ENCODE measurements at places on chromosomes 4 and X.

GRCh38 chrX:148632444-148632843, 132.0 kb downstream of the AFF2 start:
- DNase-seq: no peak

- no peak for DNase-seq
Observed at GRCh38 chrX:45077748-45078424, 122.8 kb downstream of the DIPK2B start.

DNA sequence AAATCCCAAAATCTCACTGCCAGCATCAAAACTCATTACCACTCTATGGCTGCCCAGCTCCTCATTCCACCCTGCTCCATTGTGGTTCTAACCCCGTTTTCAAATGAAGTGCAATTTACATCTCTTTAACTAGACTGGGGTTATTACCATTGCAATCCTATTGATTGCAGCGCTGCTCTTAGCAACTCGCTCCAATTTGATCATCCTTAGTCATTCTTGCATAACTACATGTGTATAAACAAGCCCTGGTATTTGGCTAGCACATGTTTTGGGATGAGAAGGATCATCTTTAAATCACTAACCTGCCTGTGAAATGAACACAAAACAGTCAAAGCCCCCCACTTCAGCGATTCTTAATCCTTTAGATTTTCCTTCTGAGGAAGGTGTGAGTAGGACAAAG, 340.1 kb upstream of the PPARGC1A start:
- no peak for DNase-seq

- DNase-seq: no peak
Observed at GRCh38 chrX:148661035-148661434, 160.6 kb downstream of the AFF2 start.

- DNase-seq: no peak
Observed at GRCh38 chr4:38099020-38099600, 138.9 kb downstream of the PTTG2 start.

DNA sequence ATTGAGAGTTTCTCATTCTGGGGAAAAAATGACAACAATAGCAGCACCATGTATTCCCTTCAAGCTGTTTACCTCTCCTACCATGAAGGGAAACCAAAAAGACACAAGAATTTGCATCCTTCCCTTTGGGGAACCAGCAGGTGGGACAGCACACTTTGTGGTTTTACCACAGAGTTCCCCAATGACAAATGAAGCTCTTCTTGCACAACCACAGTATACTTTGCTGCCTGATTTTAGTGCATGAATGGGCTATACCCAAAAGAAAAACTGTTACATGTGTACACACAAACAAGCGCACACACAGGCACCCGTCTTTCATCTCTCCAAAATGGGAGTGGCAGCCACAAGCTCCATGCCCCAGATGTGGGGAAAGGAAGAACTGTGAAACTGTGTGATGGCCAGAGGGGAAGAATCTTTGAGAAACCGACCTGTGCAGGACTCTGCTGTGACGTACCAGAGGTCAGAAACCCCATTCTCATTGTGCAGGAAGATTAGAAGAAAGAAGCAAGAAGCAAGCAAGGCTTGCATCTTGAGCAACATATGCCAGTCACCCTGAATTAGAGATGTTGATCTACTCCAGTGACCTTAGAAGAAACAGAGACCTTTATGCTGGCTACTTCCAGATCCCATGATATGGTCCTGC, 2.7 kb upstream of the MAML3 start:
- no peak for DNase-seq

DNA sequence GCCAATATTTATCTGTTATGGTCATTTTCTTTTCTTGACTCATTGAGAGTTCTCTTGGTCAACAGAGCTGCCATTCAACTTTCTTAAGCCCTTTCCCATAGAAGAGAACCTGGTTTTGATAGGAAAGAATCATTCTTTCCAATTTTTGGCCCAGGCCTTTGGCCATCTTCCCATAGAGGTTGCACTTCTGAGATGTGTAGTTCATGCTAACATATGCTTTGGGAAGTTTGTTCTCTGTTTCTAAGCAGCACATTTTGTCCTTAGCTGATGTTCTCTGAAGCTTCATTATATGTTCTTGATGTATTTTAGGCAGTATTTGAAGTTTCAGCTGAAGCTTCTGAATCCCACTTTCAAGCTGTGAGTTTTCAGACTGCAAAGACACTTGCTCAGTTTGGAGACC, 161.1 kb downstream of the VEGFC start:
- DNase-seq: no peak

- DNase-seq: no peak
Observed at GRCh38 chrX:9642270-9642995, 123.2 kb downstream of the GPR143 start.

GRCh38 chr4:127165971-127166370, 466.8 kb upstream of the INTU start:
- no peak for DNase-seq

- DNase-seq: no peak
Observed at GRCh38 chr4:60019180-60019579, 1180.9 kb upstream of the ADGRL3 start.

GRCh38 chr4:104025251-104025650, 305.5 kb upstream of the TACR3 start:
- DNase-seq: no peak

DNA sequence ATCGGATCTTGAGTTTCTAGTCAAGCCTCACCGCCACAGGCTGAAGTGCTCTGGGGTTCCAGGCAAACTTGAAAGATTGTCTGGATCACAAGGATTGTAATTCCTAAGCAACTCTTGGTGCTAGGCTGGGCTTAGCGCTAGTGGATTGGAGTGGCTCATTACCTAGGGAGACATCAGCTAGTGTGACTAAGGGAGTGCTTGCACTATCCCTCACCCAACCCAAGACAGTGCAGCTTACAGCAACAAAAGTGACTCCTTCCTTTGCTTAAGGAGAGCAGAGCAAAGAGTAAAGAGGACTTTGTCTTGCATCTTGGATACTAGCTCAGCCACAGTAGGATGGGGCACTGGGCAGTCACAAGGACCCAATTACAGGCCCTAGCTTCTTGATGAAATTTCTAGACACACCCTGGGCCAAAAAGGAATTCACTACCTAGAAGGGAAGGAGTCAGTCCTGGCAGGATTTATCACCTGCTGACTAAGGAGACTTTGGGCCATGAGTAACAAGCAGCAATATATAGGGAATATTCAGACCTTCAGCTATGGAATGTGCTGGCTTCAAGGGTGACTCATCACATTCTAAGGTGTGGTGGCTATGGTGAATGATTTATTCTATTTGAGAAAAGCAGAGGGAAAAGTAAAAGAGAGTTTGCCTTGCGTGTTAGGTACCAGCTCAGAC, 1212.4 kb downstream of the PCDH18 start:
- DNase-seq: no peak

GRCh38 chrX:43741843-43742573, 85.9 kb downstream of the MAOA start:
- DNase-seq: no peak

GRCh38 chr4:181998398-181999295, 244.6 kb upstream of the TENM3 start:
- DNase-seq: no peak

- DNase-seq: no peak
Observed at GRCh38 chrX:75158054-75158453, 2.0 kb upstream of the ABCB7 start.

GRCh38 chrX:103913356-103914020, 48.9 kb upstream of the TMSB15B start:
- DNase-seq: peak; percentile 56

DNA sequence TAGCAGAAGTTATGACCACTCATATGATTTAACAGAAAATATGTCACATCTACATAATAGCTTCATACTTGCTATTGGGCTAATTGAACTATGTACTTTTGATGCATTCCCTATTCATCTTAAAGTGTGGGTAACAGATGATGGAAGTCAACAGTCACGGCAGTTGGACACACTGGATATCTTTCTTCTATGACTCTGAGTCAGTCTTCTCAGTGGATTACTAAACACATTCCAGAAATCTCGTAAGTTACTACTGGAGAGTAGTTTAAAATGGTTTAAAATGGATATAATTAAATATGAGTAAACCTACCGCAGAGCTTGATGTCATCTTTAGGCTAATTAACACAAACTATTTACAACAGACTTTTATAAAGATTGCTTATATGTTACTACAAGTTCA, 30.1 kb upstream of the CFAP299 start:
- no peak for DNase-seq

DNA sequence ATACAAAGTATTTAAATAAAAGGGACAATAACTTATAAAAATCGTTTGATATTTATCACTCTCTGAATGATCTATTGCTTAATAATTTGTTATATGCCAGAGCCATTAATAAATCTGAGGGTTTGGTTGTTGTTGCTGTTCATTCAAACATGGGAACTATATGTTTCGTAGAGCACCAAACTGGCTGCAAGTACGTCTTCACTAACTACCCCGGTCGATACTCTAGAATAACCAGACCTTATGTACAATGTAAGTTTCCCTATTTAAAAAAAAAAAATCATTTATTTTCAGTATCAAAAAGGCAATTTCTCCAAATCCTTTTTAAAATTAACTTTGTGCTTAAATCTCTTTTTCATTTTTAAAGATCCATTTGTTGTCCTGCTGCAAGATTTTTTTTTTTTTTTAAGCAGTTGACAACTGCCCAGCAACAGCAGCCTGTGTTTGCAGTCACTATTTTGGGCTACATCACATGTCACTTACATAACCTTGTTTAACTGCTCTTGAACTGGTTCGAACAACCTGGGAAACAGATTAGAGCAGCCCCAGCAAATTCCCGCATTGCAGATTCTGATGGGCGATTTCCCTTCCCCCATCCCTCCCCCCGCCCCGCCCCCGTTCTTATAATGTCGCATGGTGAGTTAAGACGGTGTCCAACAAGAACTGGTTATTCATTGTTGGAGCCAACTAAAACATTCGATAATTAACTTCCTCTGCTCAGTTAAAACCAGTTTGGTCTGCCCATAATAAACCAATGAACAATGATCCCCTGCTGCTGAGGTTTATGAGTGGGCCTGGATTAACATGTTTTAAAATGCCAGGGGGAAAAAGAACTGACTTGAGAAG, 238.9 kb downstream of the NR3C2 start:
- peak; percentile 30 for DNase-seq

- DNase-seq: no peak
Observed at GRCh38 chrX:15522464-15522863, 21.9 kb downstream of the BMX start.

GRCh38 chr4:88893961-88894360, 163.0 kb downstream of the FAM13A start:
- DNase-seq: no peak

DNA sequence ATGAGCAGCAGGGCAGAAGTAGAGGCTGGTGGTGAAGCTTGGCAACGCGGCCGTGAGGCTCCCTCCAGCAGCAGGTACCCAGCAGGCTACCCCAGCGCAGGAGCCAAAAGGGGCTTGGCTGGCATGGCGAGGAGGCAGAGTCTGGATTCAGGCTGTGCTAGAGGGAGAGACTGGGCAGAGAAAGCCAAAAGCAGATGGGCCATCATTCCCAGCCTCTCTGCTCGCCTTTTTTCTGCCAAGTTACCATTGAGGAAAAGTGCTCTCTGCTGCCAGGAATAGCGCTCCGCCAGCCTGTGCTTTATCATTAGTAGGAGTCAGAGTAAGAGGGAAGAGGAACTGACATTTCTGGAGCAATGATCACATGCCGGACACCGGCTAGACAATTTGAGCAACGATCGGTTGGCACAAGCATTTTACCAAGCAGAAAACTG, 28.7 kb upstream of the MAP3K15 start:
- DNase-seq: no peak

- DNase-seq: no peak
Observed at GRCh38 chr4:61837395-61837794, 637.3 kb downstream of the ADGRL3 start.

DNA sequence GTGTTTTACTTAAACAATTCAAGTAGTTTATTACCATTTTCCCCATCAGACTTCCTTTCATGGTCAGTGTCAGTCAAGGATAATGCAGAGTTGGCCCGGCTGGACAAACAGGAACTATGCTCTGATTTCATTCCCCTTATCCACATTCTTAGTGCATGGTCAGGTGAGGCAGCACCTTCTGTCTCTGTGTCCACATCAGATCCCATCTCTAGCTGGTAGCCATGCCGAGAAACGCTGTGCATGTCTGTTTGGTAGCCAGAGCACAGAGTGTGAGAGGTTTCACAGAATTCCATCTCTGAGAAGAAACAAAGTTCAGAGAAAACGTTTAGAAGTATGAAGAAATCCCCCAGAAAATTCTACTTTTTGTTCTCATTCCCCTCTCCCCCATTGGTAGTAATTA, 423.7 kb upstream of the TEX13C start:
- no peak for DNase-seq

- no peak for DNase-seq
Observed at GRCh38 chr4:54189140-54189539, 40.0 kb upstream of the PDGFRA start.

DNA sequence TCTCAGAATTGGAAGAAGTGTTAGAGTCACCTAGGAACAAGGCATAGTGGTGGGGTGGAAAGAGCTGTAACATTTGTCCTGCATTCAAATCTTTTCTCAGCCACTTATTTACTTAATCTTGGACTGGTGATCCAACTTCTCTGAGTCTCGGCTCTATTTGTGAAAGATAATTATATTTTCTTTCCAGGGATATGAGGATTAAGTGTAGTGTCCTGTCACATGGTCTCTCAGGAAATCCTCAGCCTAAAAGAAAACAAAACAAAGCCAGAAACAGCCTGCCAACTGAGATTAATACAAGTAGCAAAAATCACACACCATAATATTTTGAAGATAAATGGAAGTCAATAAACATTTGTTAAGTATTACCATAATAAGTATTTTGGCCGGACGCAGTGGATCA, 33.3 kb upstream of the ETNPPL start:
- no peak for DNase-seq

- DNase-seq: peak; percentile 35
Observed at GRCh38 chr4:77072195-77072753, 3.5 kb downstream of the CCNI start.

- no peak for DNase-seq
Observed at GRCh38 chrX:39930786-39931528, 166.8 kb downstream of the BCOR start.

- no peak for DNase-seq
Observed at GRCh38 chr4:56466910-56467283, 520 bp upstream of the SRP72 start.

- DNase-seq: peak; percentile 68
Observed at GRCh38 chr4:6689506-6689960, 4.1 kb upstream of the S100P start.

GRCh38 chr4:183765251-183765911, 106.3 kb downstream of the TRAPPC11 start:
- no peak for DNase-seq

- peak; percentile 25 for DNase-seq
Observed at GRCh38 chrX:135170877-135171519, at the start of gene CT55. Gene CT55, minus strand, starts transcription at chrX:135171398. Its CDS starts 227 bp downstream, at chrX:135171171.

GRCh38 chr4:8040607-8041006, 100.9 kb upstream of the AFAP1 start:
- DNase-seq: peak; percentile 38

- DNase-seq: no peak
Observed at GRCh38 chr4:1018147-1019020, 7.0 kb downstream of the FGFRL1 start.
